A673 (cell line): ENCODE measurements at places on chromosomes 5 and 9.

DNA sequence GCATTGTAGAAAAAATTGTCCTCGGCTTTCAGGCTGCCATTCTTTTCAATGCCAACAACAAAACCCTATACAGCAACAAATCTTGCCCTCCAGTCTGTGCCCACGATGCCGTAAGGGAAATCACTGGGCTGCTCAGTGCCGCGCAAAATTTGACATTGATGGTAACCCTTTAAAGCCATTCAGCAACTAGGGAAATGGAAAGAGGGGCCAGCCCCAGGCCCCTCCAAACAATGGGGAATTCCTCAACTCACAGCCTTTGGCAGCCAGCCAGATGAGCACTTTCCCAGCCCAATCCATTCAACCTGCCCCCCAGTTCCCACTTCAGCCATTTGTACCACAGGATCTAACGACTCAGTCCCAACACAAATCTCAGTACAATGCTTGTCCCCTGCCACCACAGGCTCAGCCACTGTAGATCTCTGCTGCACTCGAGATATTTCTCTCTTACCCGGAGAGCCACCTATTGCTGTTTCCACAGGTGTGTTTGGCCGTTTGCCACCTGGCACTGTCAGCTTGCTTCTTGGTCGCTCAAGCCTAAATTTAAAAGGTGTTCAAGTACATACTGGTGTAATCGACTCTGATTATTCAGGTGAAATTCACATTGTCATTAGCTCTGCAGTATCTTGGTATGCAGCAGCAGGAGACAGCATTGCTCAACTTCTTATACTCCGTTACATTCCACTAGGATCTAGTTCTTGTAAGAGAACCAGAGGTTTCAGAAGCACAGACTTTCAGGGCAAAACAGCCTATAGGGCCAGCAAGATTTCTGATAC lies 103.3 kb downstream of the SYK start:
- DNase-seq = no peak

DNA sequence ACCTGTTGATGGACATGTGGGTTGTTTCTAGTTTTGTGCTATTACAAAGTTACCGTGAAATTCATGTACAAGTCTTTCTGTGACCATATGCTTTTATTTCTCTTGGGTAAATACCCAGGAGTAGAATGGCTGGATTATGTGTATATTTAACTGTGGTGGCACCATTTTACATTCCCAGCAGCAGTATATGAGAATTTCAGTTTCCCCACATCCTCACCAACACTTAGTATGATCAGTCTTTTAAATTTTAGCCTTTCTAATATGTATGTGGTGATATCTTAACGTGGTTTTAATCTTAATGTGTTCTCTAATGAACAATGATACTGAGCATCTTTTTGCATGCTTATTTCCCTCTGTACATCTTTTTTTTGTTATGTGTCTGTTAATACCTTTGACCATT lies 36.6 kb downstream of the GALNT10 start:
- DNase-seq = no peak

GRCh38 chr9:92297611-92298010 lies 4.1 kb upstream of the IARS1 start:
- DNase-seq = no peak

DNA sequence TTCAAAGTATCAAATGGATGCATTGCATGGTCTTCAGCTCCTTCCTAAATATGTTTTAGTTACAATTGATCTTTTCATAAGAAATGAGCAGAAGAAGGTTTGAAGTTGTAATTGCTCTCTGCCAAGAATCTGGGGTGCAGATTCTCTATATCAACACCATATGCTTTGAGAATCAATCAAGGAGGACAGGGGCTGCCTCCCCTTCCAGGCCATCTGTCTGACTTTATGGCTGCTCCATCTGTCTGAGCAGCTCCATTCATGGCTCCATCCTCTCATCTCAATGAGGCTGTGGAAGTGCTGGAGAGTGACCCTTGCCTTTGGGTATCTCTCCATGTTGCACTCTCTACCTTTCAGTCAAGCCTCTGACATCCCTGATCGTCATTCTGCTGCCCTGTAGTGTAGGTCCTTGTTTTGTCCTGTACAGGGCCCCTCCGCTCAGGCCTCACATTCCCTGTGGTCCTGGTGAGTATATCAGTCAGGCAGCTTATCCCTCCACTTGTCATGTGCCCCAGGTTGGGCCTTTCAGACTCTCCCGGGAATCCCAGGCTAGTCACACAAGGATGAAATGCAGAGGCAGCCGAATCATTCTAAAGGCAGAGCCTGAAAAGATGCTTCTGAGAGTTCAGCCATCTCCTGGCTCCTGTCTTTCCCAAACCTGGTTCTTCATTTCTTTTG lies 14.0 kb upstream of the SV2C start:
- DNase-seq = no peak

GRCh38 chr5:176350416-176350815 lies 11.1 kb downstream of the KIAA1191 start:
- no peak for DNase-seq

DNA sequence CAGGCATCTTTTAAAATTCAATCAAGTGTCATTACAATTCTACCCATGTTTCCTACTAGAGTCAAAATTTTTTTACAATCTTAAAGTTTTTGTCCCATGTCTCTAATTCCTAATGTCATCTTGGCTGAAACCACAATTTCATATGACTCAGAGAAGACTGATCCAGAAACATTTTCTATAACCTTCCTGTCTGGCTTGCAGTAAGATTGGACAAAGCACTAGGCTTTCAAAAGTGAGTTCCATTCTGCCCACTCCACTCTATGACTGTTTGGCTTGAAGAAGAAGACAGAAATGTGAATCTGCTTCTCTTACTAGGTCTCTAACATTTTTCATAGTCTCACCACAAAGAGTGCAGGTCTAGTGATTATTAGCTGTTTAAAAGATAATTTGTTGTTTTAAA lies 88.8 kb downstream of the NR3C1 start:
- DNase-seq = peak; percentile 6

- DNase-seq = peak; percentile 86
Measured at GRCh38 chr5:155050384-155051019, 36.9 kb downstream of the KIF4B start.

- DNase-seq = no peak
Measured at GRCh38 chr9:96183751-96184150, 118.2 kb downstream of the HSD17B3 start.

- DNase-seq = no peak
Measured at GRCh38 chr9:19481121-19481870, 72.5 kb downstream of the ACER2 start.

DNA sequence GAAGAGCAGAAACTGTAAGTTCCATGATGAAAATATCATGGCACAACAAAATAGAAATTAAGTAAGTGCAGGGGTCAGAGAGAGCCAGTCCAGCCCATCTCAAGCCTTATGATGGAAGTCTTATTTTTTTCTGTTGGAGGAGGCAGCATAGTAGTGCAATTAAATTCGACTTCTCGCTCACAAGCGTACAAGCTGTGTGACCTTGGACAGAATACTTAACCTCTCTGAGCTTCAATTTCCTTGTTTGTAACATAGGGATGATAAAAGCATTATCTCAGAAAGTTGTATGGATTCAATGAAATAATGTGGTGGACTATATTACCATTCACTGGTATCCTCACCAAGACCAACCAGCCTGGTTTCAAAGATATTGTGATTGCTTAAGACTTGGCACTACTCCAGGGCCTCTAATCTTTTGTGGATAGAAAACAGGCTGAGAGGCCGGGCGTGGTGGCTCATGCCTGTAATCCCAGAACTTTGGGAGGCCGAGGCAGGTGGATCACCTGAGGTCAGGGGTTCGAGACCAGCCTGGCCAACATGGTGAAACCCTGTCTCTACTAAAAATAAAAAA lies 26.8 kb upstream of the MVB12B start:
- DNase-seq = peak; percentile 45

GRCh38 chr5:32578363-32578762 lies 7.0 kb upstream of the SUB1 start:
- DNase-seq = no peak

DNA sequence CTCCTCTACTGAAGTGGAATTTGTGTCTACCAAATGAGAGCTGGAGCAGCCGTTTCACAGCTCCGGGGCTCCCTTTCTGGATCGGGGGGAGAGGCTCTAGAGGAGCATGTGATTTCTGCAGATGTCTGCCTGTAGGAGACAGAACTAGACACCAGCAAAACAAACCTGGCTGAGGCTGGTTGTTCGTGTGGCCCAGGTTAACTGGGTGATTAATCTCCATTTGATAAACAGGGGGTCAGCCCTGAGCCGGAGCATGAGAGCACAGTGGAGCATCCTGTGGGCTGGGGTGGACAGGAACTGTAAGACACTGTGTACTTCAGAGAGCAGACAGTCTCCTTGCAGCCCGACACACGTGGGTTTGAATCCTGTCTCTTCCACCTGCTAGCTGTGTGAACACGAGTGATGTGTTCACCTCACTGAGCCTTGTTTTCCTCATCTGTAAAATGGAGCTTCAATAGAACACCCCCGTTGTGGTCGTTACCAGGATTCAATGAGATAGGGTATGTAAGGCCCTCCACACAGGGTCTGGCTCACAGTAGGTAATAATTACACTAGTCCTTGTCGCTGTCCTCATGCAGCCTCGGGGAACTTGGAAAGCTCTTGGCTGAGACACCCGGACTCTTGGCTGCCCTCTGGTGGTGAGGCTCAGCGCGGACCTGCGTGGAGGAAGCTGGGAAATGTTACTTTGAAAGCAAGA lies 12.9 kb downstream of the CXCL14 start:
- DNase-seq = peak; percentile 72

- DNase-seq = no peak
Measured at GRCh38 chr9:9523476-9524139, 1089.2 kb downstream of the PTPRD start.

- no peak for DNase-seq
Measured at GRCh38 chr9:136052472-136052880, 42.6 kb downstream of the NACC2 start.

GRCh38 chr9:131027872-131028179 lies 18.9 kb downstream of the LAMC3 start:
- no peak for DNase-seq

DNA sequence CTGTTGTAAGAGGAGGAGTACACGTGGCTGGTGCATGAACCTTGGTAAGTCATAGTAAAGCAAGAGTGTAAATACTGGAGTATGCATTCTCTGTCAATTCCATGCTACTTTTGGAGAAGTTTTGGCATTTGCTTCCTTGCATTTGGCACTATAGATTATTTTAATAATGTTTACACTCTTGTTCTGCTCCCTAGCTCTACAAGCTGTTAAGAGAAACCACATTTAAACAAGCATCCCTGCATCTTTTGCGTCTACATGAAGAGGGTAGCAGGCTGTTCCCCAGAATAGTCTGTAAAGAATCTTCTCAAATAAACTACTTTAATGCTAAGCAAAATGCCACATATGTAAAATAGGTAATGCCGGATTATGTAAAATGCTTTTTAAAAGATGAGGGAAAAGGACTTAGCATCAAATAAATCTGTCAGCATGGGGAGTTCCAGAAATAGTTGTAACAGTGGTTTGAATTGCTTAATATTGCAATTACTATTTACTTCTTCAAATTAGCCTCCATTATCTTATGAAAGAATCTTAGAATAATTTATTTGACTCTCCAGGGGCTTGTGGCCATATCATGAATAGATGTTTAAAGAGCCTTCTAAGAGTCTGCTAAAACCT lies 2127.3 kb upstream of the WWC1 start:
- no peak for DNase-seq

DNA sequence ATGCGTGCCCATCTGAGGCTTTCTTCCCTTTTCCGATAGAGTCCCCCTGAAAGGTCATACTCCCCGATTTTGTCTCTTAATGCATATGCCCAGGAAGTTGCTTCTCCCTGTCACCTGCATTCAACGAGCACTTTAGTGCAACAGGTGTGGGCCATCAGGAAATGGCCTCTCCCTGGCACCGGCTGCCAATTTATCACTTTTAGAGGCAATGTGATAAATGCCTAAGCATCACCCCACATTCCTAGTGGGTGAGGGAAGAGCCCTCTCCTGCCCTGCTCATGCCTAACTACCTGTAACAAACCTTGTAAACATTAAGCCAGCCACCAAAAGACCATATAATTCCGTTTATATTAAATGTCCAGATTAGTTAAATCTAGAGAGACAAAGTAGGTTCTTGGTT lies 1.1 kb upstream of the SNAPC3 start:
- DNase-seq = no peak

DNA sequence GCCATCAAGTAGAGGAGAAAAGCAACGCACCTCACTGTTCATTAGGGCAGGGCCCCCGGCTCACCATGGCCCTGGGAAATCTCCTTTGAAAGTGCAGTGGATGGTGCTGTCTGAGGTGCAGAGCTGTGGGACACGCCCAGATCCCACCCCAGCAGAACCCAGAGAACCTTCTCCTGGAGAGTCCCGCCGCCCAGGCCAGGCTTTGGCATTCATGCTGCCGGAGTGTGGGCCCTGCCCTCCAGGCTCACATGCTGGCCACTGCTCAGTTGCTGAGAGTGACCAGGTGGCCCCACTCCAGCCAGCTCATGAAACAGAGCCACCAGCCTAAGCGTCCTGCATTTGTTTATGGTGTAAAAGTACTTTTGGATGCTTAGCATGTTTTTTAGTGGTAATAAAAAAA lies 23.8 kb upstream of the LRRC14B start:
- no peak for DNase-seq

DNA sequence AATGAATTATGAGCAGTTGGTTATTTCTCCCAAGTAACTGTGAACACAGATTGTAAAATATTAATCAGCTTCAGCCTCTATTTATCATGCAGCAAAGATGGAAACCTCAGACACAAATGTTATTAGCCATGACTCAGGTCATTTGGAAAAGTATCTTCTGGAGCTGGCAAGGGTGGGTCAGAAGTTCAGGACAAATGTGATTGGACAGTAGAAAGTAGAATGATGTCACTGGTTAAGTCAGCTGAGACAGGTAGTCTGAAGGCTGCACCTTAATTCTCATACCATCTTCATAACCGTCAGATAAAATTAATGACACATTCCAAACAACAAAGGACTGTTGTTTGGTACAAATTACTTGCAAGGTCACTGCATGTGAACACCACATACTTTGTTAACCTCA lies 140.2 kb downstream of the EMB start:
- DNase-seq = no peak

DNA sequence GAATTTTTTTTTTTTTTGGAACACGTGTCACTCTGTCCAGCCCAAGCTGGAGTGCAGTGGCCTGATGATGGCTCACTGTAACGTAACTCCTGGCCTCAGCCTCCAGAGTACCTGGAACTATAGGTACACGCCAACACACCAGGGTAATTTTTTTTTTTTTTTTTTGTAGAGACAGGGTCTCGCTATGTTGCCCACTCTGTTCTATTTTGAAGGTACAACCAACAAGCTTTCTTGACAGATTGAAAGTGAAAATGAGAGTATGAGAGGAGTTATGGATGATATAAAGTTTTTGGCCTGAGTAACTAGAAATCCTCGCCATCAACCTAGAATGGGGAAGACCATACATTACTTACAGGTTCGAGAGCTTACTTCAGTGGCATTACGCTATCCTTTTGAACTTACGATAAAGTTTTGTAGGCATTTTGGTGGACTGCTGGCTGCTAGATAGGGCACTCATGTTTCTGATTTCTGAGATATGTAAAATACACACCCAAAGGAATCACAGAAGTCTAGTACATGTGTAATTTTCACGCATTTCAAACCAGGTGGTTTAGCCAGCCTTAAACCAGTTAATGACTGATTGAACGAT lies 806 bp upstream of the CDC42SE2 start:
- no peak for DNase-seq

GRCh38 chr9:24986331-24986730 lies 440.6 kb upstream of the IZUMO3 start:
- DNase-seq = no peak

- DNase-seq = no peak
Measured at GRCh38 chr5:138975098-138975847, 100.1 kb upstream of the LRRTM2 start.
